ENCODE measurements at places on chromosomes 2 and 18.

- H3K4me1 ChIP-seq, result peaks cover 20% of the 10 kb centered on the region
- no peaks in the 10 kb centered on the region for H3K36me3 ChIP-seq
- DNase-seq, result no peak
- no peak overlapping the region for H3K27ac ChIP-seq
- no peak overlapping the region for H3K4me3 ChIP-seq
Measured at GRCh38 chr2:135963841-135964240, 21.6 kb downstream of the DARS1 start.

- H3K36me3 ChIP-seq, result no peaks in the 10 kb centered on the region
- H3K27me3 ChIP-seq, result no peaks in the 10 kb centered on the region
- DNase-seq, result no peak
- H3K4me3 ChIP-seq, result no peak overlapping the region
- H3K4me1 ChIP-seq, result no peaks in the 10 kb centered on the region
- no peak overlapping the region for H3K27ac ChIP-seq
Measured at GRCh38 chr18:37265382-37265781, 300.2 kb downstream of the CELF4 start.

DNA sequence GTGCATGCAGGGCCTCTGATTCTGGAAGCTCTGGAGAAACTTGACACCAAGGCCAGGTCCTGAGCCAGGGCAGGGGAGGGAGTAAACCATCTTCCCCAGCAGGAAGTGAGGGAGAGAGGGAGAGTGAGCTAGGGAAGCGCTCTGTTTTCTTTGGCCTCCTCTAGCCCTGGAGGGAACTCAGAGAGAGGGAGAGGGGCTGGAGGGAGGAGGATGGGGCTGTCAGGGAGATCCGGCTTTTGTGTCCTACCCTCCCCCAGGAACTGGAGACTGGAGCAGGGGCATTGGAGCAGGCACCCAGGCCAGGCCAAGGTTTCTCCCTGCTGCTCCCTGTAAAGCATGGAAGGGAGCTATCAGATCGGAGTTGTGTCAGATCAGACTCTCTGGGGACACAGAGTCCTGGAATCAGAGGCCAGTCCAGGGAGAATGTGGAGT lies 22.7 kb upstream of the PKDCC start:
- no peaks in the 10 kb centered on the region for H3K27me3 ChIP-seq
- H3K4me3 ChIP-seq, result no peak overlapping the region
- no peaks in the 10 kb centered on the region for H3K36me3 ChIP-seq
- no peak overlapping the region for H3K27ac ChIP-seq
- no peak for DNase-seq

DNA sequence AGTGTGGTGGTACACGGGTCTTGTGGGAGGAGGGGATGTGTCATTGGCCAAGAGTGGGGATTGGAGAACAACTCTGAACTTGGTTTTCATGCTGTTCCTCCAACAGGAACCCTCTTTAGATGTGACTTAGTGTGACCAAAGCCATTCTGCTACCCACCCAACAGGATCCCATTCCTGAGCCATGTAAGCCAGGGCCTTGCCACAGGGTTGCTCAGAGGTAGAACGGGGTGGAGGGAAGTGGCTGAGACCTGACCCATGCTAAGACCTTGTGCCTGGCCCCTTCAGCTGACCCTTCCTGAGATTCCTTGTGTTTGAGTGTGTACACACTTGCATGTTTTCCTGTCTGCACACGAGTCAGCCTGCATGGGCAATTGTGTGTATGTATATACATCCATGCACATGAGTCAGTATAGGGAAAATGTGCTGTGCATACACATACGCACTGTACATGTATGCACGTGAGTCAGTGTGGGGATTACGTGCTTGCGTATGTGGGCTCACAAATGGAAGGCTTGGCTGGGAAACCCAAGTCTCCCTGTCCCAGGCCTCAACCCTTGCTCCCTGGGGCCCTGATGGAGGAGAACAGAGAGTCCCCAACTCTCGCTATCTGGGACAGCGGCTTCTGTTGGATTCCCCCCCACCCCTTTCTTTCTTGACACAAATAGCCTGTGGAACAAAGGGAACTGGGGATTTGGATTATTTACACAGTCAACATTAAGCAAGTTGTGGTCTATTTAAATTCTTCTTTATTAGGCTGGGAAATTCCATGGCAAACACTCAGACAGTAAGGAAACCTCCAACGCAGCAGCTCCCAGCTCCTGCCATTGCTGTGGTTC lies 339.8 kb downstream of the DYSF start:
- DNase-seq, result no peak
- H3K36me3 ChIP-seq, result no peaks in the 10 kb centered on the region
- H3K4me1 ChIP-seq, result no peaks in the 10 kb centered on the region

- H3K4me3 ChIP-seq, result no peak overlapping the region
- DNase-seq, result no peak
- H3K27ac ChIP-seq, result no peak overlapping the region
- no peaks in the 10 kb centered on the region for H3K36me3 ChIP-seq
- H3K4me1 ChIP-seq, result no peaks in the 10 kb centered on the region
Measured at GRCh38 chr2:238693337-238694093, 154.4 kb upstream of the TWIST2 start.

DNA sequence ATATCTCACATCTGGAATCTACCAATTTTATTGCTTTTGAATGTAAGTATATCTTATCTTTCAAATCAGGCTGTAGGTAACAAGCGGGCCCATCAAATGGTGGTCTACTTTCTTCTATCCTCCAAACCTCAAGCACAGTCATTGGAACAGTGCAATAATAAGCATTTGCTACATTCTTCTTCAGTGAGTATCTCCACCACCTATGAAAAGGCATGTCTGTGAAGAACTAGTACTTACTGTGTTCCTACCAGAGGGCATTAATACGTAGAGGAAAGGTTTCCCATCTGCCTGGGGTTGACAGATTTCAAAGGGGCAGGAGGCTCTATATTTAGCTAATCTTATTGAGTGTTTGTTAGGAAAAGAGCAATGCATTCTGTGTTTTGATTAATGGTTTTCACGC lies 411.1 kb downstream of the NCKAP5 start:
- no peak overlapping the region for H3K27ac ChIP-seq
- H3K36me3 ChIP-seq, result no peaks in the 10 kb centered on the region
- no peaks in the 10 kb centered on the region for H3K27me3 ChIP-seq

DNA sequence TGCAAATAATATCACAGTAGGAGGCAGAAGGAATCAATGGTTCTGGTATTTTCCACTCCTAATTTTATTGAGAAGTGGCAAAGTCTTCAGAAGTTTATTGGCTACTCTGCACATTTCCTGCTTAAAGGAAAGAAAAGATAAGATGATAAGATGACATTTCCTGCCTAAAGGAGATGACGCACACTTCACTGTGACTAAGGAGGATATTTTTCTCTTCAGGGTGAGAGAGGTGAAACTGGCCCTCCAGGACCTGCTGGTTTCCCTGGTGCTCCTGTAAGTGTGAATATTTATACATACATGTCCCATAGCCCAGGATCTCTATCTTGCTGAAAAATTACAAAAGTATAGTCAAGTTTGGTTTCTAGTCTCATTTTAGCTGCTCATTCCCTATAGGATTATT lies 27.9 kb downstream of the COL3A1 start:
- no peak overlapping the region for H3K27ac ChIP-seq
- no peaks in the 10 kb centered on the region for H3K4me1 ChIP-seq
- no peak for DNase-seq
- no peaks in the 10 kb centered on the region for H3K36me3 ChIP-seq

- no peaks in the 10 kb centered on the region for H3K4me1 ChIP-seq
- no peaks in the 10 kb centered on the region for H3K36me3 ChIP-seq
- DNase-seq, result no peak
Measured at GRCh38 chr2:105544591-105545377, 145.9 kb upstream of the FHL2 start.

- no peaks in the 10 kb centered on the region for H3K4me1 ChIP-seq
- H3K27me3 ChIP-seq, result no peaks in the 10 kb centered on the region
- no peaks in the 10 kb centered on the region for H3K36me3 ChIP-seq
- no peak overlapping the region for H3K27ac ChIP-seq
- no peak for DNase-seq
Measured at GRCh38 chr2:213010106-213010779, 141.2 kb downstream of the IKZF2 start.
